CD4-positive, alpha-beta T cell treated with Interleukin-10 for 1 hour (primary cell): ENCODE measurements at places on chromosomes 6 and 20.

DNA sequence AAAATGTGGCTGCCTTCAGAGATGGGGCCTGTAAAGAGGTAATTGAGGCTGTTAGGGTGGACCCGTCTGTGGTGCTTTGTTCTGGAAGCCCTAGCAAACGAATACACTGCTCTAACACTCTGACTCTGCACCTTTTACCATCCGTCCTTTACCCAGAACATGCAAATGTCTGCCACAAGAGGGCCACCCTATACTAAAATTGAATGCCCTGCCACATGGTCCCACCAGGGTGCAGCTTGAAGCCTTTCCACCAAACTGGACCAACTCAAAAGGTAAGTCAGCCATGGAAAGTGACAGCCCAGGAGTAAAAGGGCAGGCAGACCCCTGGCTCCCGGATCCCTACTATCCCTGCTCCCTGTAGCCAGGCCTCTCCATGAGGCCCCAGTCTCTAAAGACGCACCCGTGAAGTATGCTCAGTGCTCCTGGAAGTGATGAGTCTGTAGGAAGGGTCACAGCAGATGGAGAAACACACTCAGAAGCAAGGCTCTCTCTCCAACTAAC lies 5.8 kb upstream of the BFSP1 start:
- peak; percentile 80 for DNase-seq

GRCh38 chr20:11083841-11084240 lies 410.0 kb upstream of the JAG1 start:
- DNase-seq: no peak

GRCh38 chr20:23094213-23094896 lies 8.2 kb upstream of the CD93 start:
- DNase-seq: no peak

DNA sequence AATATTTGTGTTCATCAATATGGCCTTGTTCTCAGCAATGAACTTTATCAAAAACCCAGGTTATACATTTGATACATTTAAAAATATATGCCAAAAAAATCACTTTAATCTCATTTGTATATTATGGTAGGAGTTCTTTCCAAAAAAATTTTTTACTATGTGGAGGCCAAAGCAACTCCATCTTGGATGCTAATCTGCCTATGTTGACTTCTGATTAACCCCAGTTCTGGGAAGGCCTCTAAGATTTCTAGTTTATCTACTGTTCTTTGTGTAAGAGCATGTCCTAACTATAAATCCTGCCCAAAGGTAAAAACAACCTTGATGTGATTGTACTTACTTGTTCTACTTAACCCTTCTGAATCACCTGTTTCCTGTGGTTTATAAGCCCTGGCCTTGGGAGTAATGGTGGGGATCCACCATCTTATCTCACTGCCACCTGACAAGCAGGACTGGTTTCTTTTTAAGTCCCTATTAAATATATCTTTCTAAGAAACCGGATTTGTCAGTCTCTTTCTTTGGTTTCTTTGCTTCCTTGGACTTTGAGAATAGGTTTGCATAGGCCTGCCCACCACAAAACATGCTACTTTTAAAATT lies 46.7 kb downstream of the RNGTT start:
- no peak for DNase-seq

GRCh38 chr6:134740473-134741199 lies 209.3 kb downstream of the ALDH8A1 start:
- no peak for DNase-seq
